ENCODE measurements at places on chromosomes 16 and 17.
A peak's percentile ranks its signal among the peaks of the same experiment; 100 is the strongest.

GRCh38 chr17:78783711-78784324 lies 1.7 kb upstream of the CYTH1 start:
- no peak for DNase-seq

DNA sequence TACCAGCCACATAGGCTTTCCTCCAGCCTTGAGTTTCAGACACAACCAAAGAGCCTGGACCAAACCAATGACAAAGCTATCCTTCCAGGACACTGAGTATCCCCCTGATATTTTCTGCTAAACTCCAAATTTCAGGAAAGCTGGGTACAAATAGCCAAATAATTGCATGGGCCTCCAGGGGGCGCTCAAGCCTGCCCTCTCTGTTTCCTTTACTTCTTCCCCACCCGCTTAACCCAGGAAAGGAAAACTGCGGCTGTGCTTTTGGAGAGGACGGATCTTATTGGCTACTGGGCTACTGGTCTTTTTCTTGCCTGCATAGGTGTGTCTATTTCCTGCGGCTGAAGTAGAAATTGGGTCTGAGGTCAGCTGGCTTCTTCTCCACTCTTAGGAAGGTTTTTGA lies 30.1 kb downstream of the GNGT2 start:
- peak; percentile 17 for DNase-seq

- no peak for DNase-seq
Measured at GRCh38 chr17:51590071-51590656, 329.8 kb downstream of the UTP18 start.

DNA sequence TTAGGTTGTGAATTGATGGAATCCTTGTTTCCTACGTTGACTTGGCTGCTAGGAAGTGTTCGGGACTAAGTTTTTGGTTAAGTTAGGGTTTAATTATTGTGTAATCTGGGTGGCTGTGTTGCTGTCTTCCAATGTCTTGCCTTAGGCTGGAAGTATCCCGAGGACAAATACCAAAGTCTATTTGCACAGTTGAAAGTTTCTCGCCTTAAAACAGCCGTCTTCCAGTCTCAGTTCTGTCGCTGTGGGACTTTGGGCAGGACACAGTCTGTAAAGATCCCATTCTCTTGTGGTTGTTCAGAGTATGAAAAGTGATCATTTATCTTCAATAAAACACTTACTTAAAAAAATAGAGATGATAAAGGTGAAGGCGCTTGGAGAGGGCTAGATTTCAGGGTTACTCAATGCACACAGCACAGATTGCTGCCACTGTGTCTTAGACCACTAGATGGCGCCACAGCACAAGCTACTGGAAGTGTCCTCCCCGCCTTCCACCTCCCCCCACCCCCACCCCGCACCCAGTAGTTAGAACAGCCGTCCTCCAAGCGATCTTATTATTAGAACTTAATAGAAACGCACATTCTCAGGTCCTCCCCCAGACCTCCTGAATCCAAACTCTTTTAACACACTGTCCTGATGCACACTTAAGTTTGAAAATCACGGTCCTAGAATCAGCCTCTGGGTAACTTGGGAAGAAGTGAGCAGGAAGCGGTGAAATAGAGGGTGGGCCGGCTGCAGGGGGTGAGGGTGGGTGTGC lies 45.8 kb downstream of the AKAP1 start:
- DNase-seq = peak; percentile 41

- DNase-seq = no peak
Measured at GRCh38 chr16:69838489-69838888, 76.4 kb downstream of the WWP2 start.

- no peak for DNase-seq
Measured at GRCh38 chr17:320139-320538, 32.5 kb downstream of the RPH3AL start.

DNA sequence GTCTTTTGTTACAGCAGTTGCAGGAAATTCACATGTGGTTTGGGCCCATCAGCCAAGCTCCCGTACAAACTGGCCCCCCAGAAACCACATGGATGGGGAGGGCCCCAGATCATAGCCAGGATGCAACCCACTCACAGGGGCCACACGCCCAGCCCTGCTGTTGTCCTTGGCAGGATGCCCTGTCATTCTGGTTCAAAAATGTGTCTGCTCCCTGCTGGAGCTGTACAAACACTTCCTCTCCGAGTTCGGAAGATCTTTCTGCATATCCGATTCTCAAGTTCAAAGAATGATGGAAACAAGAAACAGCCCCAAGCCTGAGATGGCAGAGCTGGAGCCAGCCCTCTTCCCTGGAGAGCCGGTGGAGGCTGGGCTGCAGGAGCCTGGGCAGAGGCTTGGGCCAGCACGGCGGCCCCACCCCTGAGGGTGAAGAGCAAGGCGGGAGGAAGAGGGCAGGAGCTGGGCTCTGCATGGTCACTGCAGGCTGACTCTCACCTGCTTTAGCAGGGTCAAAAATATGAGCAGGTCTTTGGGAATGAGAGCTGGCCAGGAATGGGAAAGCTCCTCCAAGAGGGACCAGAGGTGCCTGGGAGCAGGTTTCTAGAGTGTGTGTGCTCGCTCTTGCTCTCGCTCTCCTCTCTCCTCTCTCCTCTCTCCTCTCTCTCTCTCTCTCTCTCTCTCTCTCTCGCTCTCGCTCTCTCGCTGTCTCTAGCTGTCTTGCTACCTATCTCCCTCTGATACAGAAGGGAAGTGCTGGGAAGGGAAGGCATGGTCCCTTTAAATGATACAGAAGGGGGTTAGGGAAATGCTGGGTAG lies 34.7 kb upstream of the ENPP7 start:
- no peak for DNase-seq

Measured in bone marrow (tissue), 2 donors.